Mucosa of descending colon (tissue), 3 donors: ENCODE measurements at places on chromosomes 5 and 9. TPM values are rescaled to one million over a fixed set of nuclear protein-coding genes. Genes with fewer than 3 reads are reported as not detected.

ECM2 gene
- 1.0 TPM for total RNA-seq

WDR31 gene
- total RNA-seq = 4.6 TPM

C5orf46 gene
- total RNA-seq = not detected

BTNL8 gene
- 39.2 TPM for total RNA-seq

GPRIN1 gene
- 1.6 TPM for total RNA-seq

GRM6 gene
- not detected for total RNA-seq

EIF4EBP3 gene
- total RNA-seq = 51.9 TPM

CCDC69 gene
- 190 TPM for total RNA-seq

SLC34A1 gene
- not detected for total RNA-seq

PCA3 gene
- not detected for total RNA-seq

ORM2 gene
- total RNA-seq = not detected

NMUR2 gene
- not detected for total RNA-seq

TAF11L5 gene
- not detected for total RNA-seq

RICTOR gene
- 41.9 TPM for total RNA-seq

GRHPR gene
- total RNA-seq = 81.3 TPM

NKD2 gene
- 2.1 TPM for total RNA-seq

UTP15 gene
- total RNA-seq = 11.9 TPM

LSM11 gene
- total RNA-seq = 3.7 TPM

MYMK gene
- total RNA-seq = not detected

OMD gene
- total RNA-seq = 5.1 TPM

ZNF883 gene
- 0.55 TPM for total RNA-seq

CDO1 gene
- not detected for total RNA-seq

KCTD16 gene
- total RNA-seq = 0.12 TPM

JAKMIP2 gene
- total RNA-seq = 2.0 TPM

CAPSL gene
- not detected for total RNA-seq

SPATA31E1 gene
- 0.06 TPM for total RNA-seq

DCAF12 gene
- total RNA-seq = 28.7 TPM

TSSK1B gene
- total RNA-seq = not detected

C8G gene
- total RNA-seq = 15.4 TPM

CCNJL gene
- total RNA-seq = 32.7 TPM

FGFR4 gene
- 25.3 TPM for total RNA-seq

TNFAIP8 gene
- total RNA-seq = 15.7 TPM

TICAM2 gene
- total RNA-seq = 3.5 TPM

SLC6A19 gene
- 92.8 TPM for total RNA-seq

SGCD gene
- total RNA-seq = 1.2 TPM

PCDHB2 gene
- 5.5 TPM for total RNA-seq
